Amniotic epithelial cell (primary cell): ENCODE measurements at places on chromosomes 7 and 10.

DNA sequence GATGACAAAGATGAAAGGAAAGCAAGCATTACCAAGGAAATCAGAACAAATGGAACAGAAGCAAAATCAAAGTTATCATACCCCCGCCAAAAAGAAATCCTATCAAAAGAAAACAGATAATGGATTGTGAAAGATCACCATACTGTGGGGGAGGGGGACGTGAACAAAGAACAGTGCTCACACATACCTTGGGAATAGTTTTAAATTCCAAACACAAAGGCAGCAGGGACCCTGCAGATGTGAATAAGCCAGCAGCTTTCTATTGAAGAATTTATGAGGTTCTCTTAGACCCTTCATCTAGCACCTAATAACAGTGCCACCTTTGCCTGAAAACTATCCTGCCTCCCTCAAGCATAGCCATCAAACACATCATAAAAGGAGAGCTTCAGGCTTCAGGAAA is 94.0 kb downstream of the AKR1D1 start:
- DNase-seq: no peak

DNA sequence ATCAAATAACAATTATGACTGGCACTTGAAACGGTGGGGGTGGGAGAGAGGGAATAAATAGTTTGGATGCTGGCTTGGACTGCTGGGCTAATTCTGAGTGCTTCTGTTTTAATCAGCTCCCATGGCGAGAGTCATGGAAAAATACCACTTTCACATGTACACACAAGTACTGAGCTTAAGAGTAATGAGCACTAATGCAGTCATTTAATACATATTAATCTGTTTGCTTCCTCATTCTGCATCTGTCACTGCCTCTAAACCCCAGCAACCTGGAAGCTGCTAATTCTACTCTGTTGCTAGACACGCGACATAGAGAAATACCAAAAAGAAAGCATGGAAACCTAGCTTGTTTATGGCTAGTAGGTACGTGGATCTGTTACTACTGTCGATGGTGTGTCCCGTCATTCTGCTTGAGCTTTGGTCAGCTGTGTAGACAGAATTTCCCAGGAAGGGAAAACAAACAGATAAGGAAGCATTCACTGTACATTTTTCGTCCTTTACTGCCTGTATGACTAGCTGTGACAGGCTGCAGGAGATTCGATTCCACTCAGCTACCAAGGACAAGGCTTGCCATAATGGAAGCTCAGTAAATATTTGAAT is 238.8 kb downstream of the BAMBI start:
- DNase-seq: no peak

GRCh38 chr10:49353895-49354566 is 41.9 kb downstream of the DRGX start:
- DNase-seq: no peak

- DNase-seq: no peak
Observed at GRCh38 chr7:156638443-156639077, 2.0 kb upstream of the RNF32 start.

DNA sequence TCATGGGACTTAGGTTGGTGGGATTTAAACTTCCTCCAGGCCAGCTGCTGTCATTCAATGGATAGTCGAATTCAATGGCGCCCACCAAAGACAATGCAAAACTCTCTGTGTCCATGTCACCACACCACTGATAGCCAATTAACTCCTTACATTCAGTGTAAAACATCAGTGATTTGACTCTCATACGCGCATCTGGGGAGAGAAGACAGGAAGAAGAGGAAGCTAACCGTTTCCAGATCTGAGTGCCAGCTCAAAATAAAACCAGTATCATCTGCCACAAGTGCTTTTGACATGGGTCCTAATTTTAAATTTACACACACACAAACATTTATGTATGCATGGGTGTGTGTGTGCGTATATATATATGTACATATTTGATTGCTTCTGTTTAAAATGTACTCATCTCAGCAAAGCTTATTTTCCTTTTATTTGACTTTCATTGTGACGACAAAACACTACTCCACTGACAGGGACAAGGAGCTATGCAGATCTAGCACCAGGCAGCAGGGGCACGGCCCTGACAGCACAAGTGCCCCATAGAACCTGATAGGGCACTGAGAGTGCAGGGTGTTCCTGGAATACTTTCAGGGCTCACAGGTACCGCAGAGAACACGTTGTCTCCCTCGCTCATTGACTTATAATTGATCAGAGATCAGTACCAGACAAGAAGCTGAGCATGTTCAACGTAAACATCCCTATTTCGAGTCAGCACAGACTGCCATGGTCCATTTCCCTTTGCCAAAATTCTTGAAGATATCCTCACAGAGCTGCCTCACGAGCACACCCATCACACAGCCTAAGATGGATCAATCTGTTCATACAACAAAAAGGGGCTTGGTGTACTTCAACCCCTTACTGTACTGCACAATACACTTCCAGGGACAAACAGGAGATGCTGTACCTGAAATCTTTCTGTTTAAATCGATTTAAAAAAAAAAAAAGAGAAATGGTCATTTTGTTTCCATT is 176.1 kb downstream of the COBL start:
- DNase-seq: no peak

DNA sequence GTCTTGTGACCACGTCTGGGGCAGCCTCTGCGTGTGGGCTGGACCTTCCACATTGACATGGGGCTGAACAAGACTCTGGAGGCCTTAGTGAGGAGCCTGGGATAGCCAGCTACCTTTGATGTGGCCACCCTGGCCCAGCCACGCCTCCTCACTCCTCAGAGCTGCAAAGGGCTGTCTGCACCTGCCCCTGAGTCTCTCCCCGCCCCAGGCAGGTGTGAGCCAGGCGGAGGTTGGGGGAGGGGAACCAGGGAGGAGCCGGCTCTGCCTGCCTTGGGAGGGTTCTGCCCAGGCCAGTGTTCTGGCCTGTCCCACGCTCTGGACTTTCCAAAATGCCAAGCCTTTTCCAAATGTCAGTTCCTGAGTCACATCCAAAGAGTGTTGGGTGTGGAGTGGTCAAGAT is 72.2 kb downstream of the GTF2IRD1 start:
- no peak for DNase-seq
